ENCODE measurements at places on chromosomes 1 and 21.

DNA sequence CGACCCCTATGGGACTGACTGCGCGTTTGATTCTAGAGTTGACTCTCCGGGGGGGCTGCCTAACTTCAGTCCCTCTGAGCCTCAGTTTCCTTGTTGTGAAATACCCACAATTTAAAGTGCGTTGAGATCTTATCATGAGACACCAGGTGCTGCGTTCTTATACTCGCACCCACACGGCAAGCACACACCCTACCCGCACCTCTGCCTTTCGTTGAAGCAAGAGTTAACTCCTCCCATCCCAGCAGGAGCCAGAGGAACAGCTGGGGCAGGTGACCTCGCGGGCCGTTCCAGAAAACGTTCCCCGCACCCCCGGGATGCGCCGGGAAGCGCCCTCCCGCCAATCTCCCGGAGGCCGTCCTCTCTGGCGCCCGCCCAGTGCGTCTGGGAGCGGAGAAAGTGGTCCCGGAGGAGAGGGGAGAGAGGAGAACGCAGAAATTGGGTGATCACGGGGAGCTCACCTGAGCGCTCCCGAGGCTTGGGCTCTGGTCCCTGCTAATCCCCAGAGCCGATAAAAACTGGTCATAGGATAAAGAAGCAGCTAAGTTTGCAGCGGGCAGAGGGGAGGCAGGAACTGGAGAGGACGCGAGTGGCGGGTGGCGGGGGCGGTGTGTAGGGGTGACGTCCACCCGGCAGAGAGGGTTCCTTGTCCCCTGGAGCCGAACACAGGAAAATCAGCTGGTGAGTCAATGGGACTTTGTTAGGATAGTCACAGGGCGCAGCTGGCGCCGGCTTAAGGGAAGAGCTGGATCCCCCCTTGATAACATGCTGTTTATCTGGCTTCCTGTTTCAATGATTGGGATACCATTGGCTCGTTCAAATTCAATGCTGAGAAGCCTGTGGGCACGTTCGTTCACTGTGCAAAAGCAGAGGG is 869 bp downstream of the NAV1 start:
- DNase-seq: no peak

DNA sequence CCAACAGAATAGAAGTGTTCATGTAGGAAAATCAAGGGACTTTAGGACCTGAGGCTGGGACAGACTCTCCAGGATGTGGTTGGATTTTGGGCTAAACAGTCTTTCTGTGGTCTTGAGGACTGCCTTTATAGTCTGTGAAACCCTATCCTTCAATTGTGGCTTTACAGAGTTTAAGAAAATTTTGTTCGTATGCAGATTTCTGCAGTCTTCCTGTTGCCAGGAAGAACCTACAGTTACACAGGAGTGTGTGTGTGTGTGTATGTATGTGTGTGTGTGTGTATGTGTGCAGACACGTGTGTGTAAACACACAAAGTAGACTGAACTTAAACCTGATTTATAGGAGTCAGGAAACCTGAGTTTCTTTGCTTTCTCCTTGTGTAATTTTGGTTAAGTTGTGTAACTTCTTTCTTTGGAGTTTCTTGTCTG is 22.8 kb downstream of the NEK7 start:
- DNase-seq: no peak

GRCh38 chr1:67777440-67777839 is 55.8 kb downstream of the GNG12 start:
- no peak for DNase-seq

DNA sequence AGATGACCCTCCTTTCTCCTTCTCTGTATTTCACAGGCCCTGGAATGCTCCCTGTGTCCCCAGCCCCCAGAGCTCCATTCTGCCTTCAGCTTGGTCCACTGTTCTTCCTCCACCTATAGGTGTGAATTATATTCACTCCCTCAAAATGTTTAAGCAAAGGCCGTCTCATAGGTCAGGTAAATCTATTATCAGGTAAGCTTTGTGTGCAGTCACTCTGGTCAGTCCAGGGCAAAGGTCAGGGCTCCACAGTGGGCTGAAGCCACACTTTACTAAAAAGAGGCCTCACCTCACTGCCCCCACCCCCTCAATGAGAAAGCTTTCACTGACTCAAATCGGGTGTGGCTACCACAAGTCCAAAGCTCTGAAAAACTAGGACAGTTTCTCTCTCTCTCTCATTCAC is 65.9 kb downstream of the DNTTIP2 start:
- no peak for DNase-seq

DNA sequence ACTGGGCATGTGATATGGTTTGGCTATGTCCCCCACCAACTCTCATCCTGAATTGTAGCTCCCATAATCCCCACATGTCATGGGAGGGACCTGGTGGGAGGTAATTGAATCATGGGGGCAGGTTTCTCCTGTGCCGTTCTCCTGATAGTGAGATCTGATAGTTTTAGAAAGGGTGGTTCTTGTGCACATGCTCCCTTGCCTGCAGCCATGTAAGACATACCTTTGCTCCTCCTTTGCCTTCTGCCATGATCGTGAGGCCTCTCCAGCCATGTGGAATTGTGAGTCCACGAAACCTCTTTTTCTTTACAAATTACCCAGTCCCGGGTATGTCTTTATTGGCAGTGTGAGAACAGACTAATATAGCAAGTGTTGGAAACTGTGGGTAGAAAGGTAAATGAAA is 99.5 kb upstream of the HMCN1 start:
- DNase-seq: no peak

DNA sequence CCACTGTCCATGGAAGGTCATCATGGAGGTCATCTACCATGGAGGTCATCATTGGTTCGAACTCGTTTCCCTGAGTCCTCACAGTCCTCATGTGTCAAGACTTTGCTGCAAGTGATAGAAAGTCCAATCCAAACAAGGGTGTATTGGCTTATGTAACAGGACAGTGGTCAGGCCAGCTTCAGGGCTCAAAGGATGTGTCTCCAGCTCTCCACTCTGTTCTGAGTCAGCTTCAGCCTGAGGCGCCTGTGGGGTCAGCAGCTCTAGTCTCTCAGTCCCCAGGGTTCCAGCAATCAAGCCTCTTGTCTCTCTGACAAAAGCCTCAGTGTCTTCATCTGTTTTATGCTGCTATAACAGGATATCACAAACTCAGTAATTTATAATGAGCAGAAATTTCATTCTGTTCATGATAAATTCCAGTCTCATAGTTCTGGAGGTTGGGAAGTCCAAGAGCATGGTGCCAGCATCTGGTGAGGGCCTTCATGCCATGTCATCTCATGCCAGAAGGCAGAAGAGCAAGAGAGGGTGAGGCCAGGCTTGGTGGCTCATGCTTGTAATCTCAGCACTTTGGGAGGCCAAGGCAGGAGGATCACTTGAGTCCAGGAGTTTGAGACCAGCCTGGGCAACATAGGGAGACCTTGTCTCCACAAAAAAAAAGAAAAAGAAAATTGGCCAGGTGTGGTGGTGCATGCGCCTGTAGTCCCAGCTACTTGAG is 19.5 kb downstream of the A3GALT2 start:
- DNase-seq: no peak

GRCh38 chr1:77582905-77583304 is 99.6 kb downstream of the ZZZ3 start:
- DNase-seq: no peak

- DNase-seq: no peak
Measured at GRCh38 chr1:43058545-43059360, 100.1 kb upstream of the SLC2A1 start.

All from hematopoietic multipotent progenitor cell treated with erythropoietin and hydrocortisone succinate and interleukin-3 and kit ligand, for 15 days (in vitro differentiated cells).